ENCODE measurements at places on chromosomes 3 and 15. TPM values are rescaled to one million over a fixed set of nuclear protein-coding genes. Genes with fewer than 3 reads are reported as not detected.
A peak's percentile ranks its signal among the peaks of the same experiment; 100 is the strongest.

- peak overlapping the region; percentile 52 for H3K27ac ChIP-seq
- peaks cover 59% of the 10 kb centered on the region for H3K4me1 ChIP-seq
- DNase-seq: no peak
Observed at GRCh38 chr3:23950293-23950692, 5.2 kb downstream of the NR1D2 start.

- H3K4me3 ChIP-seq: no peak overlapping the region
- no peak for DNase-seq
- H3K36me3 ChIP-seq: no peaks in the 10 kb centered on the region
- H3K4me1 ChIP-seq: no peaks in the 10 kb centered on the region
Observed at GRCh38 chr15:37206690-37207089, 106.3 kb upstream of the MEIS2 start.

DNA sequence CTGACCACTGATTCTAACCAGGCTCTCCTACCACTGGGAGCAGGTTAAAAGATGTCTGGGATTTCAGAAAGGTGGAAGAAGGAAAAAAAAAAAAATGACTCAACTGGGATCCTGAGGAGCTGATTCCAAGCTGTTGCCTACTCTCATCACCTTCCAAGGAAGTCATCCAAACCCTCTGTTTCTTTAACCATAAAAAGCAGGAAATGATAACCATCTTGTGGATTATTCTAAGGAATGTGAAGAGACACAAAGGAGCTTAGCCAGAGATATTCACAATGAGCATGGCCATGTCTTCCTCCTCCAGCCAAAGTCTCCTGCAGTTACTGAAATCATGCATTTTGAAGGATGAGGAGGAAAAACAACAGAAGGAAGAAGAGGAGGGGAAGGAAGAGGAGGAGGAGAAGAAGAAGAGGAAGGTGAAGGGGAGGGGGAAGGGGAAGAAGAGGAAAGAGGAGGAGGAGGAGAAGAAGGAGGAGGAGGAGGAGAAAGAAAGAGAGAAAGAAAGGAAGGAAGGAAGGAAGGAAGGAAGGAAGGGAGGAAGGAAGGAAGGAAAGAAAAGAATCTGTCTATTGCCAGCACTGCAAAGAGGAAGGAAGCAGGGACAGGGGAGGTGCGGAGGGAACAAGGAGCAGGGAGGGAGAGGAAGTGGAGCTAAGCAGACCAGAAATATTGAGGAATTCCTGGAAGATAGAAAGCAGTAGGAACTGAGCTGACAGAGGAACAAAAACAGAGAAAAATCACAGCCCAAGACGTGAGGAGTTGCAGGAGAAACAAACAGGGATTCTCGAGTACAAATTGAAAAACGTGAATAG lies 229.2 kb downstream of the UACA start:
- H3K27ac ChIP-seq: no peak overlapping the region
- no peak overlapping the region for H3K4me3 ChIP-seq
- no peaks in the 10 kb centered on the region for H3K36me3 ChIP-seq
- peaks cover 75% of the 10 kb centered on the region for H3K27me3 ChIP-seq
- peaks cover 8% of the 10 kb centered on the region for H3K4me1 ChIP-seq

Gene NRG4
- total RNA-seq: not detected

All from osteocyte (in vitro differentiated cells).